Osteoblast (primary cell): ENCODE measurements at places on chromosomes 5 and 9. TPM values are rescaled to one million over a fixed set of nuclear protein-coding genes. Genes with fewer than 3 reads are reported as not detected.

Gene TRPM3
- 0.72 and 1.2 TPM in 2 replicates for total RNA-seq

Gene LMAN2
- 295 and 356 TPM in 2 replicates for total RNA-seq

Gene ECM2
- total RNA-seq: 55.4 and 62.2 TPM in 2 replicates

Gene TMC1
- under 0.01 TPM in 1 of 2 replicates, not detected in the other for total RNA-seq

Gene HTR4
- not detected in 2 replicates for total RNA-seq
